Effector CD8-positive, alpha-beta T cell (primary cell): ENCODE measurements at places on chromosomes 5 and 9.

DNA sequence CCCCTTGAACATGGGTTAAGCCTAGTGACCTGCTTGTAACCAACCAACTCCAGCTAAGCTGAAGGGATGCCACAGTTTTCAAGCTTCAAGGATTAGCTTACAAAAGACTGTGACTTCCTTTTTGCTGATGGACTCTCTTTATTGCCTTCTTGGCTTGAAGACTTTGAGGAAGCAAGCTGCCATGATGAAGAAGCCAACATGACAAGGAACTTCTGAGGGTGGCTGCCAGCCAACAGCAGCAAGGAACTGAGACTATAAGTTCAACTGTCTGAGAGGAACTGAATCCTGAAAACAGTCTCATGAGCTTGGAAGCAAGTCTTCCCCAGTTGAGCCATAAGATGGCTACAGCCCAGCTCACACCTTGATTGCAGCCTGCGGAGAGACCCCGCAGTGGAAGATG lies 116.1 kb upstream of the TAF11L2 start:
- DNase-seq, result no peak

- DNase-seq, result no peak
These were observed 106.4 kb upstream of the GPR151 start for GRCh38 chr5:146622391-146622790.

- no peak for DNase-seq
These were observed 4.8 kb downstream of the HK3 start for GRCh38 chr5:176894298-176894697.

- DNase-seq, result no peak
These were observed 69.8 kb downstream of the CMYA5 start for GRCh38 chr5:79759436-79759835.

DNA sequence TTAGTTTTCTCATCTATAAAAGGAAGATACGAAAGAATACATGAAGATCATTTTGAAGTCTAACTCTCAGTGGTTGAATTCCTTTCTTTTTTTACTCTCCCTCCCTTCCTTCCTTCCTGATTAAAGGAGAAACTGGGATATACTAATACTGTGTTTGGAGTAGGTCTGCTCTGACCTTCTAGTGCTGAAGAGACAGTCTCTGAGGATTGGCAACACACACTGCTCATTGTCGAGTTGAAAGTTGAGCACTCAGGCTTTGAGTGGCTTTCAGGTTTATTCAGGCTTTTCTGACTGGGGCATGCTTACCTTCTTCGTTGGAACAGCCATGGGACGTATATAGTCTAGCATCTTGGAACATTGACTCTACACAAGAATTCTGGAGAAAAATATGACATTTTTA lies 86.9 kb upstream of the RPS23 start:
- no peak for DNase-seq

DNA sequence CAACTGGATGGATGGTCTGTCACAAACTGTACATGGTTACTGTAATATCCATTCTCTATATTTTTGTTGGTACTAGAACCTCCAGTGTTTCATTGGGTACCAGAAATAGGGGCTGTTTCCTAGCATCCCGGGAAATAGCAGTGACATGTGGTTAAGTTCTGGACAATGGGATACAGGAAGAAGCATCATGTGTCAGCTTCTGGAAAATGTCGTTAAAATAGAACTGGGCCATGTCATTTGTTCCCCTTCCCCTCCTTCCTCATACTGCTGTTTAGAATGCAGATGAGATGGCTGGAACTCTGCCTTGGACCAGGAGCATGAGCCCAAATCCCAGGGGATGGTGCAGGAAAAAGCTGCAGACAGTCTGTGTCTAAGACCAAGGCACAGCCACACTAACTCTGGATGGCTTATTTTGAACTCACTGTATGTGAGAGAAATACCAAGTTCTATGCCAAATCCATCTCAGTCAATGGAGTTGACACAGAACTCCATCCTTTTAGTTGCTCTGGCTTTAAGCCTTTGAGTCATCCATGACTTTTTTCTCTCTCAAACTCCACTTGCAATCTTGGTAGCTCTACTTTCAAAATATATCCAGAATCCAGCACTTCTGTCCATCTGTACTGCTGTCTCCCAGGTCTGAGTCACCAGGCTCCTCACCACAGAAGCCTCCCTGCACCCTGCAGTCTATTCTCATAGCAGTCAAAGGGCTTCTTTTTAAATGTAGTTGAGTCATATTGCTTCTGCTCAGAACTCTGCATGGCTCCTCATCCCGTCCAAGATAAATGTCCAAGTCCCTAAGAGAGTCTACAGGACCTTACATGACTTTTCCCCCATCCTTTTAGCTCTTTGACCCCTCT lies 184.2 kb downstream of the NSG2 start:
- no peak for DNase-seq

GRCh38 chr5:1952444-1953099 lies 69.8 kb upstream of the IRX4 start:
- no peak for DNase-seq

DNA sequence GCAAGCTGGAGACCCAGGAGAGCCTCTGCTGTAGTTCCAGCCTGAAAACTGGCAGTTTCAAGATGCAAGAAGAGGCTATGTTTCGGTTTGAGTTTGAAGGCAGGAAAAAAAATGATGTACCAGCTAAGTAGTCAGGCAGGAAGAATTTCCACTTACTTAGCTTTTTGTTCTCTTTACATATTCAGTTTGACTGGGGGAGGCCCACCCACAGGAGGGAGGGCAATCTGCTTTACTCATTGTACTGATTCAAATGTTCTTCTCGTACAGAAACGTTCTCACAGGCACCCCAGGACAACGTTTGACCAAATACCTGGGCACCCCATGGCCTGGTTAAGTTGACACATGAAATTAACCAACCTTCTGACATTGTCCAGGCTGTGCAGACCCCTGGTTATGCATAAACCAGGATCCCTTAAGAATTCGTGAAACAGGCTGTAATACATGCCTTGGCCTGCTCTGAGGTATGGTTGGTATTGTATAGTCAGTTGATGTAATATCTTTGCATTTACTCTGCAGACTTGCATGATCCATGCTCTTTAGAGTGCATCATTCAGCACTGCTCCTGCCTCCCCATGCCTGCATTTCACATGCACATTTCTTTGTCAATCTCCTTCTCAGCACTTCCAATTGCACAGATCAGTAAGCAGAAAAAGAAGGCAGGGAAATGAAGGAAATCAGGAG lies 687.1 kb downstream of the TAF11L14 start:
- no peak for DNase-seq

DNA sequence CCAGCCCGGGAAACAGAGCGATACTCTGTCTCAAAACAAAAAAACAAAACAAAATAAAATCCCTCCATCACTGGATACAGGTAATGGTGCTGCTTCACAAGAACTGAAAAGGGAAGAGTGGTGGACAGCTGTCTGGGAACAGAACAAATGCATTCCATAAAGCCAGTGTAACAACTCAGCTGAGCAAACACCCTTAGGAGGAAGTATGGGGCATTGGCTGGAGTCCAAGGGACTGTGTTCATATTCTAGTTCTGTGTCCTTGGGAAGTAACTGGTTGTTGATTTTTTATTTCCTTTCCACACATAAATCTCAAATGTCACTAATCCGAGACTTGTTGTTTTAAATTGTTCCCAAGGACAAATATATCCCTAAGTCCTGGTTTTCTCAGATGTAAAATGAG lies 38.3 kb downstream of the HTR1A start:
- DNase-seq, result no peak
